ENCODE measurements at places on chromosomes 3 and 15. TPM values are rescaled to one million over a fixed set of nuclear protein-coding genes. Genes with fewer than 3 reads are reported as not detected.

GRCh38 chr15:58628206-58628947 lies 121.1 kb downstream of the ADAM10 start:
- no peaks in the 10 kb centered on the region for H3K27me3 ChIP-seq
- DNase-seq, result no peak
- H3K27ac ChIP-seq, result peak overlapping the region; percentile 89
- no peak overlapping the region for H3K4me3 ChIP-seq

STRIT1 gene
- not detected for total RNA-seq

HESX1 gene
- 0.89 TPM for total RNA-seq

- no peak for DNase-seq
- no peaks in the 10 kb centered on the region for H3K4me1 ChIP-seq
- no peaks in the 10 kb centered on the region for H3K36me3 ChIP-seq
- H3K4me3 ChIP-seq, result no peak overlapping the region
- H3K27me3 ChIP-seq, result peaks cover 58% of the 10 kb centered on the region
Observed at GRCh38 chr15:89448825-89449224, 47.6 kb downstream of the RHCG start.

GRCh38 chr15:78732634-78733033 lies 78.6 kb downstream of the ADAMTS7 start:
- H3K36me3 ChIP-seq, result no peaks in the 10 kb centered on the region
- no peak overlapping the region for H3K4me3 ChIP-seq
- no peak for DNase-seq
- no peak overlapping the region for H3K27ac ChIP-seq

GRCh38 chr3:181554233-181554765 lies 157.4 kb upstream of the SOX2 start:
- no peak overlapping the region for H3K4me3 ChIP-seq
- H3K27me3 ChIP-seq, result no peaks in the 10 kb centered on the region
- no peak for DNase-seq
- no peak overlapping the region for H3K27ac ChIP-seq

CCR8 gene
- not detected for total RNA-seq

DNA sequence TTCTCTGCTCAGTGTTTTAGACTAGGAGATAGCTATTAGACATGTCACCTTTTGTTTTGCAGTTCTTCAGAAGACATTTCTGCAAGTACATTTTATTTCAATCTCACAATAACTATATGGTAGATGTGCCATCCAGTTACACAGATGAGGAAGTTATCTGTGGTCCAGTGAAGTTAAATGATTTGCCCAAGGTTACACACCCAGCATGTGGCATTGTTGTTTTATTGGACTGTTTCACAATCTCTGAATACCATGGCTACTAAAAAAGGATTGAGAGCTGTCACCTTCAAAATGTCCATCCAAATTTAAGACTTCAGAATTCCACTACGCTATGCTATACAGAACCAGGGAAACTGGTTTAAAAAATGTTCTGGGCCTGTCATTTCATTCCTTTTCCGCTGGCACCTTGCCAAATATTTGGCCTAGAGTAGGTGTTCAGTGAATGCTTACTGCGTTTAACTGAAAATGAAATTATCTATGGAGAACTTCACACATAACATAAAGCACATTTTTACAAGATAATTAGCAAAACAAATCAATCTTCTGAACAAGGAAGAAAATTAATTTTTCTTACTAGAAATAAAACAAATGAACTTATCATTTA lies 20.2 kb downstream of the TM6SF1 start:
- peak; percentile 20 for DNase-seq
- H3K4me3 ChIP-seq, result no peak overlapping the region
- H3K27ac ChIP-seq, result no peak overlapping the region
- H3K4me1 ChIP-seq, result no peaks in the 10 kb centered on the region

GRCh38 chr15:39246523-39246922 lies 334.4 kb upstream of the THBS1 start:
- H3K27ac ChIP-seq, result no peak overlapping the region
- no peak overlapping the region for H3K4me3 ChIP-seq
- H3K27me3 ChIP-seq, result no peaks in the 10 kb centered on the region
- no peak for DNase-seq
- no peaks in the 10 kb centered on the region for H3K36me3 ChIP-seq
- peaks cover 3% of the 10 kb centered on the region for H3K4me1 ChIP-seq

PEX5L gene
- total RNA-seq, result 0.80 TPM

TMEM158 gene
- total RNA-seq, result 1.5 TPM

DNA sequence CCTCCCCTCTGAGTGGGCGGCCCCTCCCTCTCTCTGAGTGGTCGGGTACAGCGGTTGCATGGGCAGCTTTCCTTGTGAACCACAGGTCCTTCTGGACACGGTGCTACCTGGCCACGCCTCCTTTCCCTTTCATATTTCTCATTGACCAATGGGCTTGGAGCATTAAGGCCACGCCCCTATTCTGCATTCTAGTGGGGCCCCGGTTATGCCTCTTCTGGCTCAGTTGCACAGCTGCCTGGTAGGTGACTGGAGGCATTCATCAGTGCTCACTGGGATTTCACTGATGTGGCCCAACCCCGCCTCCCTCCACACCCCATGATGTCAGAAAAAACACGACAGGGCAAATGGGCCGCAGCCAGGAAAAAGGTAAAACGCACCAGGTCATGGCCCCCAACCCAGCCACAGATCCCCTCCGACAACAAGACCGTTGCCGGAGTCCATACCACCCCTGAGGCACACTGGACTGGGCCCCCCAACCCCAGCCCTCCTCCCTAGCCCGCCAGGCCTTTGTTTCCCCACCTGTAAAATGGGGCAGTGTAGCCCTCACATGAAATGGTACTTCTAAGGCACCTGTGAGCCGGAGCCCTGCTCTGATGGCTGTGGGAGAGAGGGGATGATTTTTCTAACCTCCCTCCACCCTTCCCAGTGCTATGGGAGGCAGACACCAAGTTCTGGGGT lies 26.3 kb downstream of the NGRN start:
- H3K27me3 ChIP-seq, result no peaks in the 10 kb centered on the region
- no peaks in the 10 kb centered on the region for H3K36me3 ChIP-seq
- no peak for DNase-seq
- H3K27ac ChIP-seq, result no peak overlapping the region

ISLR2 gene
- 0.31 TPM for total RNA-seq

IMPG2 gene
- 0.15 TPM for total RNA-seq

RASL12 gene
- 31.6 TPM for total RNA-seq

MKRN2 gene
- 30.8 TPM for total RNA-seq

RYR3 gene
- total RNA-seq, result 0.71 TPM
